CD4-positive, alpha-beta T cell treated with Interleukin-15 for 1 hour (primary cell): ENCODE measurements at places on chromosomes 5 and 9.

DNA sequence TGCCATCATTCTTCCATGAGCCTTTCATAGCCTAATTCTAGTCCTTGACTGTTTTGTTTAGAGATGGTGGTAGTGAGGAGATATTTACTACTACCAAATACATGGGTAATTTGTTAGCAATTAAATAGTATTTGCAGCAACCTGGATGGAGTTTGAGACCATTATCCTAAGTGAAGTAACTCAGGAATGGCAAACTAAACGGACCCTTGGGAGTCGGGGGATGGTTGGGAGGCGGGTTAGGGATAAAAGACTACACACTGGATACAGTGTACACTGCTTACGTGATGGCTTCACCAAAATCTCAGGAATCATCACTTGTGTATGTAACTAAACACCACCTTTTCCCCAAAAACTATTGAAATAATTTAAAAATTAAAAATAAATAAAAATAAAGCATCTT, 809.2 kb upstream of the ZNF608 start:
- no peak for DNase-seq

DNA sequence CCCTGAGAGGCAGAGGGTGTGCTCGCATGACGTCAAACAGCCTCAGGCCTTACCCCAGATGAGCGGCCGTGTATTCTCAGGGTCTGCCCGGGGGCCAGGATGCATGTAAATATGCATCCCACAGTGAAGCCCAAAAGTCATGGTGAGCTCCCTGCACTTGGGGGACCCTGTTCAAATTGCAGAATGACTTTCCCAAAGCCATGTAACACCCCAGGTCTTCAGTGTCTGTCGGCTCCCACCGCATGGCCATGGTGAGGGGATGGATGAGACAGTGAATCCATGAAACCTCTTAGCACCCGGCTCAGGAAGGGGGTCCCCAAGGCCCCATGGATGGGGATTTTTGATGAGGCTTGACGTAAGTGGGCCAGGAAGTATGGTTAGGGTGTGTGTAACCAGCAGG, 9.3 kb upstream of the COL5A1 start:
- DNase-seq, result peak; percentile 9

GRCh38 chr9:115002371-115003120, 72.2 kb upstream of the TNFSF8 start:
- DNase-seq, result no peak

DNA sequence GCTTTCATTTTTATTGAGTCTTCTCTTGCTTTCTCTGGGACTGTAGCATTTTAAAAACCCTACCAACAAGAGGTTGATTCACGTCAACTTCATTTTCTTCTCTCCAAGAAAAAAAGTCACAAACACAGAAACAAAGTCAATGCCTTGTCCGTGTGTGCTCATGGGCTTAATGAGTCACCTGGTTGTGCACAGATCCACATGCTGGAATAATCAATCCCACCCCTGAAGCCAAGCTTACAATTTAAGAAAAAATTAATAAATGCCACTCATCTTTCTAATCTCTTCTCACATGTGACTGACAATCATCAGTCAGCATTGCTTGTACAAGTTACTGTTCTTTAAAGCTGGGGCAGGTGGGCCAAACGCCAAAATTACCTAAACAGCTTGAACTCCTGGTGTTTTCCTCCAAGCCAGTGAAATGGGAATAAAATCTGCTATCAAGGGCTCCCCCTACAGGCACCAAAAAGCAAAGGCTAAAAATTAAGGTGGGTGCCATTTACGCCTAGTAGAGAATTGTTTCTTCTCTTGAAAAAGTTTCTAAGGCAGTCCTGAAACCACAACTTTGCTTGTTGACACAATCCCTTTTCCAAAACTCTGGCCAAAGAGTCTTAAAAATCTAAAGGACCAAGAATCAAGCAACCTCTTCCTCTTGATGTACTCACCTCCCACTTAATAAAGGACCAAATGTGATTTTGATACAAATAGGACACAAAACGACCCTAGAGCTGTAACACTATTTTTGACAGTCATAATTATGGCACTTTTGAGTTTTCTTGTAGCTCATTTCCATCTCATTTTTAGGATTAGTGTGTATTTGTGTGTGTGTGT, 21.3 kb downstream of the TRMO start:
- no peak for DNase-seq

- no peak for DNase-seq
Observed at GRCh38 chr5:151574444-151574996, 16.6 kb downstream of the FAT2 start.

DNA sequence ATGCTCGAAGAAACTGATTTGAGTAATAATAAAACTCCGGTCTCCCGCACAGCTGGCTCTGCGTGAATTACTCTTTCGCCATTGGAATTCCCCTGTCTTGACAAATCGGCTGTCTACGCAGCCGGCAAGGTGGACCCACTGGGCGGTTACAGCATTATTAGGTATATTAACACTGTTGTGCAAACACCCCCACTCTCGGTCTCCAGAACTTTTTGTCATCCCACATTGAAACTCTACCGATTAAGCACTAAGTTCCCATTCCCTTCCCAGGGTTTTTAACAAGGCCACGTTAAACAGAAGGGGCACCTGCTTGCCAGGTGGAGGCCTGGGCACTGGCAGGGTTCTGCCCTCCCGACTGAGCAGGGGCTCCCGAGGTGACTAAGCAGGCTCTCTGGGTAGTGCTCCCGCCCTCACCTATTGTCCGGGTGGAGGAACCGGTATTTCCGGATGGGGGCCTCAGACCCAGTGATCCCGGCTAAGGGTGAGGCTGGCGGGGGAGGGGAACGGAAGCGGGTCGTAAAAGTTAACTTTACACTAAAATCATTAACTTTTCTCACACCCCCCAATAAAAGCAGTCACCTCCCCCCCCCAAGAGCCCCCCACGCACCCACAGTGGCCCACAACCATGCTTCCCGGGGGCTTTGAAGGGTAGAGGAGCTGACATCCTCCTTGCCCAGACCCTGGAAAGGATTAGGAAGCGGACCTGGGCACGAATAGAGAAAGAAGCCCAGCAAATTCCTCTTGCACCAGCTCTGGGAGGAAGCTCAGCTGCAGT, 53.5 kb upstream of the TJP2 start:
- no peak for DNase-seq

DNA sequence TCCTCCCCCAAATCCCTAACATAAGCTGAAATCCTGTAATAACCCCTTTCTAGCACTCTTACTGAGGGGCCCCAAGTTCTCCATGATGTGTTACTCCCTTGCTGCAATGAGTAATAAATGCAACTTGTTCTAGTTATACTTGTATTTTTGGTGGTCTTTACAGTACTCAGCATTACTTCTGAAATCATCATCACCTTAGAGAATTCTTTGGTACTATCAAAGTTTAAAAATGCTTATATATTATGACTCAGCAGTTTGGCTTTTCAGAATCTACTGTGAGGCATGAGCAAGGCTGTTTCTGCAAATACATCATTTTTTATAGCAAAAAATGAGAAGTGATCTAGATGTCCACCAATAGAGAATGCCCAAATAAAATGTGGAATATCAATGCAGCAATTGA, 20.7 kb upstream of the ROPN1L start:
- no peak for DNase-seq

DNA sequence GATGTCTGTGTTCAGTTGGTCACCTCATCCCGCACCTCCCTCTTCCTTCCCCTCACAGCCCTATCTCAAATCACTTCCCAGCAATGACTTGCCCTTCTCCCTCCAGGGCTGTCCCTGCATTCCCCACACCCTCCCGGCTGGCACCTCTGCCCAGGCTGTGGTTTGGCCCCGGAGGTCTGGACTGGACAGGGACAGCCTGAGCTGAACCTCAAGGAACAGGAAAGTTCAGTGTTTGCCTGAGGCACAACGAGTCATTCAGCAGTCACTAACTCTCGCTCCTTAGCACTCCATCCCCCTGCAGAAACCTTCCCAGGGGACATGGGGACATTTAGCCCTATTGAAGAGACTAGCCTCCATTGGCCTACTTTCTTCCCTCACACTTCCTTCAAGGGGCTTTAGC, 58.3 kb upstream of the MAP3K1 start:
- DNase-seq, result no peak

GRCh38 chr9:34106110-34106509, 20.4 kb downstream of the DCAF12 start:
- DNase-seq, result no peak

DNA sequence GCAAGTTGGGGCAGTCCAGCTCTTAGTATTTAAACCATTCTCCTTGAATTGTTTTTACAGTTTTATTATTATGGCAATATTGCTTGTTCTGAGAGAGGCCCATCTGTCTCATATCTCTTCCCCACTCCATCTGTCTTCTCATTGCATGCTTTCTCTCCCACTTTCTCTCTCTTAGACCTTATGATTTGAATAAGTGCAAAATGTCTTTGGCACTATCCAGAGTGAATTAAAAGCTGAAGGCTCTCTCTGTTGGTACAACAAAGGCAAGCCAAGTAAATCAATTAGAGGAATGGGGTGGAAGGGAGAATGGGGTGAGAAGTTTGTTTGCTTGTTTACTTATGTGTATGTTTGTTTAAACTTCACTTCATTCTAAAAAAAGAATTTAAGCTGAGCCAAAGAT, 195.3 kb upstream of the RFX3 start:
- no peak for DNase-seq

GRCh38 chr5:36270175-36270574, 28.4 kb upstream of the NADK2 start:
- DNase-seq, result no peak

DNA sequence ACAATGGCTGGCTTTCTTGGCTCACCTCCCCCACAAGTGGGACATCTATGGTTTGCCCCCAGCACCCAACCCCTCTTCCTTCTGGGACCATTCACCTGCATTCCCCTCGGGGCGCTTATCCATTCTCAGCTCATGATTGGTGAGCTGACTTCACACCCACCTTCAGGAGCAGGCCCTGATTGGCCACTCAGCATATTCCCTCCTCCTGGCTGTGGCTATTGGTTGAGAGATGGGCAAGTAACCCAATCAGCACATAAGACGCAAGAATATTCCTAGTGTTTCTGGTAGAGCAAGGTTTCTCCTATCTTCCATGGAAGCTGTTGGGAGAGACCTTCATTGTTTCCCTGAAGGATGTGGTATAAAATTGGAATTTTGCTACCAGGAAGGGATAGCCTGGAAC, 22.7 kb upstream of the UNC5A start:
- DNase-seq, result no peak

- DNase-seq, result no peak
Observed at GRCh38 chr9:114532561-114533237, 27.4 kb upstream of the WHRN start.

GRCh38 chr5:34843497-34843896, 4.5 kb downstream of the TTC23L start:
- DNase-seq, result no peak

- no peak for DNase-seq
Observed at GRCh38 chr5:59622848-59623247, 270.7 kb downstream of the PDE4D start.

GRCh38 chr9:100228352-100228869, 124.3 kb downstream of the TEX10 start:
- DNase-seq, result no peak
